ENCODE measurements at places on chromosomes 4 and X.

- no peak for DNase-seq
Measured at GRCh38 chr4:4791299-4792111, 68.0 kb upstream of the MSX1 start.

DNA sequence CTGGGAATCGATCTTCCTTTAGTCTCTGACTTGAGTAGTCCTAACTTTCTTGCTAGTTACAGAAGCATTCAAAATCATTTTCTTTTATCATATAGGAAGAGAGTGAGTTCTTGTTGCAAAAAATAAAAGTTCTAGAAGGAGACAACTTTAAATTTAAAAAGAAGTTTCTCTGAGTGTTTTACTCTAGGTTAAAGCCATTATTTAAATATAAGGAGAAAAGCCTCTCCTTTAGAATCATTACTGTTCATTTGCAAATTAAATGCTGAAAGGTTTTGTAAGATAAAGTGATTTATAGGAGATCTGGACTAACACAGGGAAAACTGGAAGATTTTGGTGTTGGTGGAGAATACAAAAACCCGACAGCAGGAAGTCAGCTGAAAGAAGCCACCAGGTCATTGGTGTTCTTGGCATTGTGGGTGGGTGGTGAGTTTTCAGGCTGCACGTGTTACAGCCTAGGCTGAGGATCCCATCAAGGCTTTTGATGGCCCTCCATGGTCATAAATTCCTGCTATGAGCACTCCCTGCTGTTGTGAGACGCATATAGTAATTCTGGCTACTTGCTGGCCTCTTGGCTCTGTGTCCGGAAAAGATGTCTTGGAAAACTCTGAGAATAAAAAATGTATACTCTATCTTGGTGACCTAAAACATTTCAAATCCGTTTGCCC, 81.6 kb downstream of the GPAT3 start:
- DNase-seq = no peak

- DNase-seq = no peak
Measured at GRCh38 chrX:9291629-9292028, 173.2 kb upstream of the TBL1X start.

- DNase-seq = no peak
Measured at GRCh38 chr4:174457468-174457867, 64.8 kb downstream of the HPGD start.

DNA sequence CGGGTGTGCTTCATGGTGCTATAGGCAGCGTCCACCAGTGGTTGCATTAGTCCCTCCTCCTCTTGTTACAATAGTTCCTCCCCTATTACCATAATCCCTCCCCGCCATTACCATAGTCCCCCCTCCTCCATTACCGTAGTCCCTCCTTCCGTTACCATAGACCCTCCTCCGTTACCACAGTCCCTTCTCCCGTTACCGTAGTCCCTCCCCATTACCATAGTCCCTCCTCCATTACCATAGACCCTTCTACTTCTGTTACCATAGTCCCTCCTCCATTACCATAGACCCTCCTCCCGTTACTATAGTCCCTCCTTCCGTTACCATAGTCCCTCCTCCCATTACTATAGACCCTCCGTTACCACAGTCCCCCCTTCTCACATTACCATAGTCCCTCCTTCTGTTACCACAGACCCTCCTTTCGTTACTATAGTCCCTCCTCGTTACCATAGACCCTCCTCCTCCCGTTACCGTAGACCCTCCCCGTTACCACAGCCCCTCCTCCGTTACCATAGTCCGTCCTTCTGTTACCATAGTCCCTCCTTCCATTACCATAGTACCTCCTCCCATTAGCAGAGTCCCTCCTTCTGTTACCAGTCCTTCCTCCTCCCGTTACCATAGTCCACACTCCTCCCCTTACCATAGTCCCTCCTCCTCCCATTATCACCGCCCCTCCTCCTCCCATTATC, 129.6 kb downstream of the DHRSX start:
- no peak for DNase-seq

GRCh38 chr4:181525634-181526033, 717.6 kb upstream of the TENM3 start:
- DNase-seq = no peak

GRCh38 chr4:162163892-162164759, at the start of gene FSTL5:
Gene FSTL5, minus strand, starts transcription at chr4:162164000. Its CDS starts 52,604 bp downstream, at chr4:162111396.
- DNase-seq = peak; percentile 1

Measured in GM19239 (cell line).